ENCODE measurements at places on chromosomes 6 and 20. TPM values are rescaled to one million over a fixed set of nuclear protein-coding genes. Genes with fewer than 3 reads are reported as not detected.

Gene BHLHE23
- total RNA-seq = not detected

DNA sequence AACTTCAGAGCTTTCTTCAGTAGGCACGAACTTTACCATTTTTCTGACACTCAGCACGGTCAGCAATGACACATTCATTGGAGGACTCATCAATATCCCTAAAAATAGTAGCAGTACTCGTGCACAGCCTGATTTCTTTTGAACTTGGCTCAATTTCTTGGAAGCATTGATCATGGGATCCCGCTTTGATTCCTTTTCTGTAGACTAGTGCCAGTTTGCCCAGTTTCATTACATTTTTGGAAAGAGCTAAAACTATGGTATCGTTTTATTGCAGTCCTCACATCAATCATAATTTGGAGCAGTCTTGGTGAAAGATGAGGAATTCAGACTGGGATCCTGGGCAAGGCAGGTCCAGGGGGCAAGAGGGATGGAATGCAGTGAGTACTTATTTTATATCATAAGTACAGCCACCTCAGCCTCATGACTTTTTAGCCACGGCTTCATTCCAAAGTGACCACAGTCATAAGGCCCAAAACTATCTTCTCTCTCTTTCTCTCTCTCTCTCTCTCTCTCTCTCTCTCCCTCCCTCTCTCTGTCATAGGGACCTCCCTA is 170.9 kb upstream of the AKAP12 start:
- no peaks in the 10 kb centered on the region for H3K27me3 ChIP-seq
- no peak for DNase-seq
- no peaks in the 10 kb centered on the region for H3K36me3 ChIP-seq
- no peak overlapping the region for H3K27ac ChIP-seq
- no peak overlapping the region for H3K4me3 ChIP-seq

GRCh38 chr6:68852791-68853190 is 217.7 kb downstream of the ADGRB3 start:
- H3K27ac ChIP-seq = no peak overlapping the region
- H3K4me1 ChIP-seq = no peaks in the 10 kb centered on the region
- no peak overlapping the region for H3K4me3 ChIP-seq
- DNase-seq = no peak
- H3K27me3 ChIP-seq = no peaks in the 10 kb centered on the region

GRCh38 chr6:124438546-124439065 is 523.6 kb upstream of the RNF217 start:
- H3K4me1 ChIP-seq = no peaks in the 10 kb centered on the region
- H3K27ac ChIP-seq = no peak overlapping the region
- H3K36me3 ChIP-seq = no peaks in the 10 kb centered on the region
- H3K4me3 ChIP-seq = no peak overlapping the region
- no peaks in the 10 kb centered on the region for H3K27me3 ChIP-seq

All from CD4-positive, CD25-positive, alpha-beta regulatory T cell (primary cell).